ENCODE measurements at places on chromosomes 5 and 9. TPM values are rescaled to one million over a fixed set of nuclear protein-coding genes. Genes with fewer than 3 reads are reported as not detected.

C9orf43 gene
- 0.50 TPM for total RNA-seq

DNA sequence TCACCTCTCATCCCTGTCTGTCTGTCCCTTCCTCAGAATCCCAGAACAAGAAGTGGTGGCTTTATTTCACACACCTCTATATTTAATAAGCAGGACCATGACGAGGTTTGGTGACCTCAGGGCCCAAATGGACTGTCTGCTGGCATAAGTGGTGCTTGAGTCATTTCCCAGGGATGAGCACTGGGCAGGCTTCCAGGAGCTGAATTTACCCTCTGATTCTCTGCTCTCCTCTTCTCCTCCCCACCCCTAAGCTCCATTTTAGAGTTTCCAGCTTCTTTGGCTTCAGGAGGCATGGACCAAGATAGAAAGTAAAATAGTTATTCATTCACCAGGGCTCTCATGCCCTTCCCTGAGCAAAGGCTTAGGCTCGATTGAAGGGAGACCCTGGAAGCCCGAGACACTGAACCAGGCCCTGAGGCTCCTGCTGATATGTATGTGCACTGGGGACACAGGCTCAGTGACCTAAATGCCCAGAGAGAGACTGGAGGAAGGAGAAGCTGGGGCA, 69.1 kb downstream of the PPARGC1B start:
- no peak for DNase-seq

GRCh38 chr5:89847743-89848142, 561.8 kb downstream of the CETN3 start:
- no peak for DNase-seq

GMCL2 gene
- not detected for total RNA-seq

GDA gene
- not detected for total RNA-seq

OLFM1 gene
- total RNA-seq, result 0.18 TPM

- no peak for DNase-seq
Observed at GRCh38 chr5:10484774-10485141, 43.1 kb downstream of the ROPN1L start.

IFNB1 gene
- not detected for total RNA-seq

DNA sequence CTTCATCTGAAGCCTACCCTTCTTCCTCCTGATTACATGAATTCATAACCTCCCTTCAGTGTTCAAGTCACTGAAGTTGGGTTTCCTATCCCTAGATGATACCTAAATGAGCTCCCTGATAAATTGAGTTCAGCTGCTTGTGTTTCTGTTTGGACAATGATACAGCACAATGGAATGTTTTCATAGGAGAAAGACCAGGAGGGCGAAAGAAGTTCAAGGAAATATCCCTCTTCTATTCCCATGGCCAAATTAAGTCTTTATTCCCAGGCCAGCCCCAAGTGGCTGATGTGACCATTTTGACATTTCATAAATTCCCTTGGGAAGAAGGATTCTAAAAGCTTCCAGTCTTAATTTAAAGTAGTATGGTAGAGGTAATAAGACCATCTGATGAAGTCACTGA, 555.8 kb upstream of the CLINT1 start:
- no peak for DNase-seq

- no peak for DNase-seq
Observed at GRCh38 chr5:15260356-15261268, 239.4 kb upstream of the FBXL7 start.

GRCh38 chr5:14834584-14835550, 36.7 kb downstream of the ANKH start:
- DNase-seq, result no peak

GRCh38 chr5:178357678-178358077, 125.1 kb upstream of the PHYKPL start:
- DNase-seq, result no peak

GRCh38 chr9:128615571-128615970, 41.1 kb downstream of the DYNC2I2 start:
- DNase-seq, result no peak

DNA sequence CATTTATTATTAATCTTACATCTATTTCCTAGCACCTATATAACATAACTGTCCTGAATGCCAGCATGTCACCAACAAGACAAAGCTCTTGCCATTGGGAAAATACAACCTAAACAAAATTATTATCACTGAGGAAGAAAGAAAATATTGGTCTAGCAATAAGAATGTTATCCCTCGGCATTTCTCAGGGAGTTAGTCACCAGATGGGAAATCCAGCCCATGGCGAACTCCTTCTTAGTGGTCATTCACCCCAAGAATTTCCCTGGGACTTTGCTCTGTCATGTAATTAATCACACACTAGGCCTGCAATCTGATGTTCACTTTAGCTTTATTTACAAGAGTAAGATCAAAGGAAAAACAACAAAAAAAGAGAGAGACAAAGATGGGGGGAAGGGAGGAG, 56.1 kb upstream of the TAS2R1 start:
- no peak for DNase-seq

DNA sequence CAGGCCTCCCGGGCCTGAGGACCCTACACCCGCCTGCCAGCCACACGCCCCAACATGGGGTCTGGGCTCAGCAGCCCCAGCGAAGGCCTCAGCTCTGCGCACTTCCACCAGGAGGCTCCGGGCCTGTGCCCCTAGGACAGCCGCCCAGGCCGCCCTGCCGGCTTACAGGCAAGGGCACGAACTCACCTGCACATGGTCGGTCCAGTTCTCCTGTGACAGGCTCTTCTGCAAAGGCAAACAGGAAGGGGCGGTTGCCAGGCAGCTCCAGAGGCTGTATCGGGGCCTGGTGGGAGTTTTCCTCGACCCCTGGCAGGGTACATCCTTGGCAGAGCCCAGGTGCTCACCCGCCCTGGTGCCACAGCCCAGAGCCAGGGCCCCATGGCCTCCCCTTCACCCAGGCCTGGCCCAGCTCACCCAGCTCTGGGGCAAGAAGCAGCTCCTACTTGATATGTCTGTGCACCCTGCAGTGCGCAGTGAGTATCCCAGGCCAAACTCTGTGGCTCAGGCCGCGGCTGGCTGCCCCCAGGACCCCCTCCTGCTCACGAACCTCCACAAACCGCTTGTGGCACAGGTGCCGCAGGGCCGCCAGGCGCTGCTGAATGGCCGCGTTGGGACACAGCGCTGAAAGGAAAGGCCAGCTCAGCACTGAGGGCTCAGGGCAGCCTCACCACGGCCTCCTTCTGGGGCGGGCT, 52.2 kb upstream of the NRARP start:
- no peak for DNase-seq

DNA sequence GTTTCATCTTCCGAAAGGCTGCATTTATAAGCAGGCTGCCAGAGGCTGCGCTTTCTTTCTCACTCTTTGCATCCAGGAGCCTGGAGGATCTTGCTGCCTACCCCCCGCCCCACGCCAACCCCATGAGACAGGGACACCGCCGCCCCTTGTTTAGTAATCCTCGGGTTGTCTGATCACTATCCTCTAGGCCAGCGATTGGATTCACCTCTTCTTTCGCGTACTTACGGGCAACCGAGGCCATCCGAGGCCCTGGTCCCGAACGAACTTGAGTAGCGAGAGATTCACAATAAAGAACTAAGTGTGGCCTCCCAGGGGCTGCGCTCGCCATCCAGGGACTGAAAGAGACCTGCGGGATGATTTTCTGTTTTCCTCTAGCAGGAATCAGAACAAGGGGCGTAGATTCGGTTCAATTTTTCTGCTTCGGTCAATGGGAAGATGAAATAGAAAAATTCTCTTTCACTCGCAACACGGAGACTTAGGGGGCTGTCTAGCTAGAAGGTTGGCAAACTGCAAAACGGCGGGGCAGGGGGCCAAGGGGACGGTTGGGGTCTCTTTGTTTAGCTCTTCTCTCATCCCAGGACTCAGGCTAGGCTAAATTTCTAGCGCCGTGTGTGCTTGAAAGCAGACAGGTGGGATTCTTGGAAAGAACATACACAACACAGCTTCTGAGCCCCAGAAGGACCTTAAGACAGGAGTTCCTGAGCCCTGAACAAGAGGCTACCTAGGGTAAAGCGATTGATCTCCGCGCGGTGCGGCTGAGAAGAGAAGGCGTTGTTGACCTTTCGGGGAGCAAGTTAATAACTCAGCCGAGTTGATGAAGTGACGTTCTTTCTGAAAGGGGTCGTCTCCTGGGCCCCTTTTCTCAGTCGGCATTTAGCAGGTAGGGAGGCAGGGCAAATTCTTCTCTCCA, 5.8 kb upstream of the ISL1 start:
- DNase-seq, result no peak

DNA sequence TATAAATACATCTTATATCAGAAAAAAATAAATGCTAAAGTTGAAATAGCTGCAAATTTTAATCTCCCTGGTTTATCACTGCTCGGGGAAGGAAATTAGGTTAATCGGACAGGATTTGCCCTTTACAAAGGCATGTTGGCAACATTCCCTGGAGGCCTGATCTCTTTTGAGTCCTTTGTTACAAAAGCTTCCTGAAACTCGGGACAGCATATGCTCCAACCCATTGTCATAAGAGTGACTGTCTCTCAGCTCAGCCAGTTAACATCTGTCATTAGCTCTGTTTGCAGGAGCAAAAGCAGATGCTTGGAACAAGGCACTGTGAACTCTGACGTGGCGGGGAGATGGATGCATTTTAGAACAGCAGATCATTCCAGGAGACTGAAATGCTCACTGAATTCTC, 80.6 kb downstream of the MYO10 start:
- DNase-seq, result no peak

- DNase-seq, result no peak
Observed at GRCh38 chr5:167413506-167413905, 877.9 kb upstream of the WWC1 start.

DNA sequence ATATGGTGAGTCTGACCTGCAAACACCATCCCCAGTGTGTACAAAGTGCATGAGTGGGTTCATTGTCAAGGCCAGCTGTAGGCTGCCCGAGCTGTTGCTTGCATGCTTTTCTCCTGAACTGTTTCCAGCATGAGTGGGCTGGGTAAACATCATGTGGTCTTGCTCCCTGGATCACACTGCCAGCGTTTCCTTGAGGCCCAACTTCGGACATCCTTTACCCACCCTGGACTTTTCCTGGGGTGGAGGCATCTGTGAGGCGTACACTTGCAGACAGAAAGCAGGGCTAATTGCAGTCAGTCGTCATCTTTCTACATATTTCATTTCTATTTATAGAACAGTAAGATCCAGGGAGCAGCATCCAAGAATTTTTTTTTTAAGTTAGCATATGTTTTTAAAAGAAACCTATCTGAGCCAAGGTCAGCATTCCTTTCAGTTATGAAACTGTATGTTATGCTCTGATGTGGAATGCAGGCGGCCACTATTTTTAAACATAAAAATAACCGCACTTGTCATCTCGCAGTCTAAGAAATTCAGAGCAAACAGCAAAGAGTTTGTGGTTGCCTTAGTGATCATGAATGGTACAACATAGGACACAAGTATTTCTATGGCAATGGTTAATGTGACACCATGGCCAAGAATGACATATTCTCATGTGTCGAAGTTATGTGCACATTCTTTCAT, 106.5 kb upstream of the DMRT1 start:
- no peak for DNase-seq

- DNase-seq, result no peak
Observed at GRCh38 chr9:12776513-12777055, 1.8 kb downstream of the LURAP1L start.

DNA sequence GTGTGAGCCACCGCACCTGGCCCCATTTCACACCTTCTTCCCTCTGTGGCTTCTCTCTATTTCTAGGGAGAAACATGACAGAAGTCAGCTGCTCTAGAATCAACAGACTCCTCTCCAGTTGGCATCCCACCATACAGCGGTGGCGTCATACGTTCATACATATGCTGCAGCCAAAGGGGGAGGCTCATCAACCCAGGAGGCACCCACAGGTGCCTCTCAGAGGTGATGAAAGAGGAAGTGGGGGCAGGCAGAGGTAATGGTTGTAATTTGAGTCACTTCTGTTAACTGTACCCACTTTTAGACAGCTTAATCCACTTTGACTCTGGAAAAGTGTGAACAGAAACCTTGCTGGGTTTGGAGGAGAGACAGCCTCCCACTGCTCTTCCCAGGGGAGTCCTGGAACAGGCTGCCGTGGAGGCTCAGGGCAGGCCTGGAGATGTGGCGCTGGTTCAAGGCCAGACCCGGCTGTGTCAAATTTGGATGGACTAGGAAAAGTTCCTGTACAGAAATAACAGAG, 47.3 kb upstream of the SUB1 start:
- no peak for DNase-seq

CMYA5 gene
- total RNA-seq, result 0.71 TPM

DNA sequence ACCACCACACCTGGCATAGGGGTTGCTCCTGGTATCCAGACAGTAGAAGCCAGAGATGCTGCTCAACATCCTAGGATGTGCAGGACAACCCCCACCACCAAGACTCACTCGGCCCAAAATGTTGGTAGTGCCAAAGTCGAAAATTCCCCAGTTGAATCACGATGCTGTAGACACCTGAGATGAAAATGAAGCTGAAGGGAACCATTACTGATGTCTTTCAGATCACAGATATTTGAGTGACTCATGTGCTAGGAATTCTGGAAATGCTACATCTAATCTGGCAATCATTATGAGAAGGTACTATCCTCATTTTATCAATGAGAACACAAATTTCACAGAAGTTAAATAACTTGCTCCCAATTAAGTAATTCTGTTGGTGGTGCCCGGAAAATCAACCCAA, 21.0 kb upstream of the UBE2QL1 start:
- DNase-seq, result no peak

DNA sequence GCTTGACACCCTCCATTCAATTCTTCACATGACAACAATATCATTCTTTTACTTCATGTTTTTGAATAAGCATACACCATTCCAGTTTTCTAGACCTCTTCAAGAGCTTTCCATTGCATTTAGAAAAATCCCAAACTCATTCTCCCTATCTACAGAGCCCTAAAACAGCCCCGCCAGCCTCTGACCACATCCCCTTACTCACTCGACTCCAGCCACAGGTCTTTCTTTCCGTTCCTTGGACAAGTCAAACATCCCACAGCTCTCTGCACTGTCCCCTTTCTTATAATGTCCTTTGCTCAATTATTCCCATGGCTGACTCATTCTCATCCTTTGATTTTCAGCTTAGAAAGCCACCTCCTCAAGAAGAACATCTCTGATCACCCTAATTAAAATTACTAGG, 38.2 kb downstream of the TTC39B start:
- no peak for DNase-seq

DNA sequence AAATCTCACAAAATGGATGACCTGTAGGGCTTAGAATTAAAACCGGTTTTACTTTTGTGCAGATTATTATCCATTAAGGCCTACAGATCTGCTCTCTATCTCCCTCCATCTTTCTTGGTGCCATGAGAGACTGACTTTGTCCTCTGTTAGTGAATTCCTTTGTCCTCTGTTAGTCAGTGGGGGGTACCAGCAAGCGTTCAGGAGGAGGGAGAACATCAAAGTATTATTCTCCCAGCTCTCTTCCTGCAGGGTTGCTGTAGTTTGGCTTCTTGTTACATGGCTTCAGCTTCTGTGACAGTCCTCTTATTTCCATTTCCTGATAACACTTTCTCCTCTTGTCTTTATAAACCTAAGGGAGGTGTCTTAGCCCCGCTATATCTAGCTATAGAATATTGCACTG, 850.5 kb upstream of the SEMA6A start:
- DNase-seq, result no peak
